ENCODE measurements at places on chromosomes 5 and 9. TPM values are rescaled to one million over a fixed set of nuclear protein-coding genes. Genes with fewer than 3 reads are reported as not detected.

SLCO6A1 gene
- total RNA-seq = not detected

DTWD2 gene
- total RNA-seq = 23.6 TPM

TLE1 gene
- total RNA-seq = 45.6 TPM

LECT2 gene
- not detected for total RNA-seq

GGTA1 gene
- total RNA-seq = 3.1 TPM

LCN9 gene
- not detected for total RNA-seq

DNAJB5 gene
- total RNA-seq = 9.7 TPM

CENPK gene
- total RNA-seq = 0.77 TPM

BTNL8 gene
- 2.9 TPM for total RNA-seq

SLC6A7 gene
- total RNA-seq = not detected

PRSS3 gene
- not detected for total RNA-seq

CARTPT gene
- not detected for total RNA-seq

SLC44A1 gene
- 58.2 TPM for total RNA-seq

AGXT2 gene
- total RNA-seq = not detected

NKD2 gene
- 2.5 TPM for total RNA-seq

CCIN gene
- 0.26 TPM for total RNA-seq

DAB2 gene
- total RNA-seq = 23.1 TPM

SLC46A2 gene
- total RNA-seq = not detected

FCN2 gene
- total RNA-seq = 0.49 TPM

ANKRD31 gene
- total RNA-seq = 0.67 TPM

DBH gene
- total RNA-seq = not detected

BARHL1 gene
- not detected for total RNA-seq

CCDC183 gene
- total RNA-seq = 2.0 TPM

KIF4B gene
- total RNA-seq = not detected

LPAR1 gene
- 68.0 TPM for total RNA-seq

CBY3 gene
- total RNA-seq = not detected

NUDCD2 gene
- total RNA-seq = 10.4 TPM

DOCK8 gene
- total RNA-seq = 28.5 TPM

ALDH1B1 gene
- 58.5 TPM for total RNA-seq

ARRDC1 gene
- total RNA-seq = 21.0 TPM

ZSWIM6 gene
- 11.9 TPM for total RNA-seq

DMRT3 gene
- not detected for total RNA-seq

KIAA1958 gene
- total RNA-seq = 11.1 TPM

TTC1 gene
- total RNA-seq = 43.4 TPM

CCDC152 gene
- total RNA-seq = not detected
